AG09319 (cell line): ENCODE measurements at places on chromosomes 5 and 9.

DNA sequence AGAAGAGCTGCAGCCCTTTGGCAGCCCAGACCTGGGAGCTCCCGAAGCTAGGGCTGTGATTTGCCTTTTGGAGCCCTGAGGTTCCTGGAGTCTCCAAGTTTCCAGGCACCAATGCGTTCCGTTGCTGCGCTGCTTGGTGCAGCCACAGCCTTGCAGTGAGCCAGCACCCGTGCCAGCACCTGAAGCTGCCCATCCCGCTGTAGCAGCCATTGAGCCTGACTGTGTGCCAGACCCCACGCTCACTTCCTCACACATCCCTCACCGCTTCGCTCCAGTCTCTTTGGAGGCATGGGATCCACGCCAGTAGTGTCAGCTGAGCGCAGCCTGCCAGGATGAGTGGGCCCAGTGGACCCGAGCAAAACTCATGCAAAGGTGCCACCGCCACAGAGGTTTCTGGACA lies 22.5 kb upstream of the C9orf72 start:
- DNase-seq: no peak

- DNase-seq: no peak
These were observed 28.0 kb upstream of the SLC28A3 start for GRCh38 chr9:84368601-84369000.

DNA sequence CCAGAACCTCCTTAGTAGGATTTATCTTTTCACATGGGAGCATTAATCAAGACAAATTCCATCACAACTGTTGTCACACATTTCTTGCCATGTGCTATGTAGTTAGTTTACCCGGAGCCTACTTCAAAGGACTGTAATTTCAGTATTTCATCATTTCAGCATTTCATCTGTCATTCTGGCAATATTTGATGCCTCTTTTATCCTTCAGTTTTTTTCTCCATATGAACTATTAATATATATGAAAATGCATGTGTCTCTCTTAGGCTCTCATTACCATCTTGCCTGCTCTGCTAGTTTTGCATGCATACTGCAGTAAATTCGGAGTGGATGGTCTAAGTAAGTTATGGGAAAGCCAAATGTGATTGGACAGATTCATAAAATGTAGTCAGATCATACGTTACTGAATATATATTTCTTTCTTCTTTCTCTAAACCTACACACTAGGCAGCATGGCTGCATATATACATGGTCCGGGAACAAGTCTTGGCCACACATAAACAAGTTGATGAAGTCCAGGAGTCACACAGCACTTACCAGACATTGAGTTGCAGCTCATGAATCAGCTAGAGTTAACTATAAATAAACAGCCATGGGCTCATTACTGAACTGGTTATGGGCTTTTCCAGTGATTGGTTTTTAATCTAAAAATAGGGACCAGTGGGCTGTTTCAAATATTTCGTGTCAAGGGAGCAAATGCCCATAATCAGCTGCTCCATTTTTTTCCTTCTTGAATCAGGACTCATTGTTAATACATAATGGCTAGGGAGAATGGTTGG lies 46.6 kb downstream of the SPATA31D1 start:
- DNase-seq: no peak

DNA sequence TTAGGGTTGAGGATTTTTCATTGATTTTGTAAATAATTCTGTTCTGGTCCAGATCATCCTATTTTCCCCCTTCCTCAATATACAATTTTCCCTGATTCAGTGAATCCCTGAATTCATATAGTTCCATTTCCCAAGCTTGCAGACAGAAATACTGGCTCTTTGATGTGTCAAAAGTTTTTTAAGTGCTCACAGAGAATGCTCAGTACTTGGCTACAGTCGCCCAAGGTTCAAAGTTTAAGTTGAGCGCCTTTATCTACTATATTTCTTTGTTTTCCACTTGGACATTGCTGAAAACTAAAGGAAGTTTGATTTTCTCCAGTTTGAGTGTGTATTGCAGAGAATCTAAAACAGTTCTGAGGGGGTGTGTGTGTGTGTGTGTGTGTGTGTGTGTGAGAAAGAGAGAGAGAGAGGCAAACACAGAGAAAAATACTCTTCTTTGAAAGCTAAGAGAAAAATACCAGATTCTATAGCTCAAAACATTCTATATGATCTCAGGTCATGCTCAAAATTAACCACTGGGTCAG lies 136.2 kb upstream of the ACO1 start:
- no peak for DNase-seq

DNA sequence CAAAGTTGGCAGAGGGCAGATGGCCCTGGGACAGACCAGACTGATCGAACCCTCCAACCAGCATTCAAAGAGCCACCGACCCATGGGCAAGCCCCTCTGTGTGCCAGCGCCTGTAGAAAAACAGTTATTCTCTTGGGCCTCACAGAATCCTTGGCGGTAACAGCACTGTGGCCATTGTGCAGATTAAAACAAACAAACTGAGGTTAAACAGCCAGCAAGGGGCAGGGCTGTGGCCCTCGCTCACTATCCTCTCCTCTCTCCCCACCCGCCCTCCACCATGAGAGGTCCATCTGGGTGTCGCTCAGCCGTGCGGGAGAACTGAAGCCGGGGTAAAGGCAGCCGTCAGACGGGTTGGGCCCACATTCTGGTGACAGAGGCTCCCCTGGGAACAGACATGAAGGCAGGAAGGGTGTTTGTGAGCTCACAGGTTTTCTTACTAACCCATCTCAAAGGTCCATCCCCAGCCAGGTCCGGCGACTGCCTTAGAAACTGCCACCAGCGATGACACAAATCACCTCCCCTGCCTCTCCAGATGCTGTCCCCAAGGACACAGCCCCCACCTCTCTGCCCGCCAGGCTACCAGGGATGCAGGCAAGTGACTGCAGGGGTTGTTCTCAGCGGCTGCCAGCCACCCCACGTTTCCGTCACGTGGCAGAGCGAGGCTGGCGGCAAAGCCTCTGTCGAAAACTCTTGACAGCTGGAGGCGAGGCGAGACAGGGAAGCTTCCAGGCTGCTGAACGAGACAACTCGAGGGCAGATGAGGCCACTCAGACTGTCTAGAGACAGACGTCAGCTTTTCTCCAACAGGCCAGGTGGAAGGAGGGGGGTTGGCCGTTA lies 75.8 kb upstream of the SARDH start:
- no peak for DNase-seq

- DNase-seq: no peak
These were observed 58.6 kb downstream of the TMC1 start for GRCh38 chr9:72579880-72580550.

DNA sequence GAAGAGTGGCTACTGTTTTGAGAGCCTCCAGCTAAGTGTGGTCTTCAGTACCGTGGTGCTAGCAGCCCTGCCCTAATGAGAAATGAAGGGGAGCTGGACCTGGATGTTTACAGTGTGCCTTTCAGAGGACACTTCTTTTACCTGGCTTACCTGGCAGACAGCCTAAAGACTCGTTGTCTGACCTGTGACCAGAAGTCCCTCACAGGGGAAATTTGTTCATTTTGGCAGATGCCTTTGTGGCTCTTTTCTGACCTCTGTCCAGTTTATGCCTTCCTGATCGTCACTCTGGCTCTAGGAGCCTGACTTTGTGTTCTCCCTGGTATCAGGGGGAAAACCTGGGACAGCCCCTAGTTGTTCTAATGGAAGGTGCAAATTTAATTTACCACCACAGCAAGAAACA lies 475.1 kb downstream of the DMRTA1 start:
- DNase-seq: no peak

DNA sequence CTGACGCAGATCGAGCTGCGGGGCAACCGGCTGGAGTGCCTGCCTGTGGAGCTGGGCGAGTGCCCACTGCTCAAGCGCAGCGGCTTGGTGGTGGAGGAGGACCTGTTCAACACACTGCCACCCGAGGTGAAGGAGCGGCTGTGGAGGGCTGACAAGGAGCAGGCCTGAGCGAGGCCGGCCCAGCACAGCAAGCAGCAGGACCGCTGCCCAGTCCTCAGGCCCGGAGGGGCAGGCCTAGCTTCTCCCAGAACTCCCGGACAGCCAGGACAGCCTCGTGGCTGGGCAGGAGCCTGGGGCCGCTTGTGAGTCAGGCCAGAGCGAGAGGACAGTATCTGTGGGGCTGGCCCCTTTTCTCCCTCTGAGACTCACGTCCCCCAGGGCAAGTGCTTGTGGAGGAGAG lies 4.6 kb upstream of the PHYHD1 start:
- no peak for DNase-seq

DNA sequence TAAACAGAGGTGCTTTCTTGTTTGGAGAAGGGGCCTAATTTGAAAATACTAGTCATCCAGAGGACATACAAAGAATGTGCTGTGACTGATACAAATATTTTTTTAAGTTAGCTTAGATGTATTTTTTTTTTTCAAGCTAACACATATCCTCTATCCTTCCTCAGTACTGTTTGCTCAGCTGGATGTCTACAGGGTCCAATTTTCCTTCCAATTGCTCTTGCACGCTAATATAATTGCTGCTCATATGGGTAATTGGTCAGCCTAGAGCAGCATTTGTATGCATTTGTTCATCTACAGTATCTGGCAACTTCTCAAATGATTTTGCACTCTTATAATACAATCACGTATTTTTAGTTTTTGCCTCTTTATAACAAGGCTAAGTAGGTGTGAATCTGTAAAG lies 84.7 kb downstream of the ZDHHC21 start:
- DNase-seq: no peak

GRCh38 chr9:17436854-17437253 lies 142.0 kb upstream of the SH3GL2 start:
- no peak for DNase-seq

GRCh38 chr5:176784218-176785165 lies 25.9 kb upstream of the UNC5A start:
- DNase-seq: no peak

- DNase-seq: no peak
These were observed 18.3 kb upstream of the HSDL2 start for GRCh38 chr9:112361601-112362000.

DNA sequence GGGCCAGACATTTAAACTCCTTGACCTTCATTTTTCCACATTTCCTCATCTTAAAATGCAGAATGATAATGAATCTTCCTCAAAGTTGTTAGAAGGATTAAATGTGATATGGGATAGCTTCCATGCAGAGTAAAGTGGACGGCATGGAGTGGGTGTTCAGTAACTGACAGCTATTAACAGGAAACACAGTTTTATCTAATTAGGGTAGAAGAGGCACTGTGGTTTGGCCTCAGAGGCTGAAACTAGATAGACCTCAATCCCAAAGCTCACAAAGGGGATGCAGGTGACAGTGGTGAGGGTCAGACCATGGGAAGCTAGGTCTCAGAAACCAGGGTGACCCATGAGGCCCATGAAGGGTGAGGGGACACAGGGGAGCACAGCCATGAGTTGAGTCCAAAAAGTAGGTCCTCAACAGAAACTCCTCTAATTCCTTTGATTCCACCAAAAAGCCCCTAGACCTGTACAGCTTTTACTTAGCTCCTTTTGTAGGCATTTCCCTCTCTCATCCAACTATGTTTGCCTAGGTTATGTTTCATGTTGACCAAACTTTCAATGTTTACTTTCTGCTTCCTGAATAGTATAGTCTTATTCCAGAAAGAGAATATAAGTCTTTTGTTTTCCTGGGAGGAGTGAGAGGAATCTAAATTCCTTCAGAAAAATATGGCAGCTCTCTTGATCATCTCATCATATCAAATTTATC lies 27.9 kb upstream of the GLDC start:
- no peak for DNase-seq

DNA sequence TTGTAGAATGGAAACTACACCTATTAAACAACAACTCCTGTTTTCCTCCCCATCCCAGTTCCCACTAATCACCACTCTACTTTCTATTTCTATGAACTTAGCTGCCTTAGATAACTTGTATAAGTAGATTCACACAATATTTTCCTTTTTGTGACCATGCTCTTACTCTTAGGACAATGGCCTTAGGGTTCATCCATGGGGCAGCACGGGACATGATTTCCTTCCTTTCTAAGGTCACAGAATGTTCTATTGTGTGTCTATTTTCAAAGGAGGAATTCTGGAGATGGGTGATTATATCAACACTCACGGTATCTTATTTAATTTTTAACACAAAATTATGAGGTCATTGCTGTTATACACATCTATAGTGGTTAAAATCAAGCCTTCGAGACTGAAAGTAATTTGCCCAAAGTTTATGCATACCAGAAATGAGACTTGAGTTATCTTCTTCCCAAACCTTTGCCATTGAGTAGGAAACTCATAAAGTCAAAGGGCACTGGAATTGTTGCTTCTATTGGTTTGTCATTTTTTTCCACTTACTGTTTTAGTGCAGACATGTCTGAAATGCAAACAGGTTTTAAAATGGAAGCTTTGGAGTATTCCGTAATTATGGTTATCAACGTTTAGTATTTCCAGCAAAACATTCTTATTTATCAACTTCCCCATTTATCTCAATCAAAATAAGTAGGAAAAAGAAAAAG lies 23.6 kb downstream of the CTSL start:
- DNase-seq: no peak

- no peak for DNase-seq
These were observed 187.4 kb upstream of the ELL2 start for GRCh38 chr5:96149021-96149420.

- no peak for DNase-seq
These were observed 450.8 kb upstream of the TLE4 start for GRCh38 chr9:79120941-79121340.

GRCh38 chr5:38799556-38800377 lies 46.0 kb upstream of the OSMR start:
- no peak for DNase-seq

GRCh38 chr9:96484521-96484931 lies 34.6 kb downstream of the HABP4 start:
- no peak for DNase-seq

- DNase-seq: no peak
These were observed at the start of gene QRFP for GRCh38 chr9:130896233-130897014. Gene QRFP (minus strand): TSS chr9:130896812. CDS start chr9:130893838, 2,974 bp downstream.

- DNase-seq: no peak
These were observed 808.9 kb downstream of the CDH12 start for GRCh38 chr5:22044229-22044628.

- DNase-seq: no peak
These were observed 1.1 kb upstream of the EPB41L4A start for GRCh38 chr5:112419986-112420864.

DNA sequence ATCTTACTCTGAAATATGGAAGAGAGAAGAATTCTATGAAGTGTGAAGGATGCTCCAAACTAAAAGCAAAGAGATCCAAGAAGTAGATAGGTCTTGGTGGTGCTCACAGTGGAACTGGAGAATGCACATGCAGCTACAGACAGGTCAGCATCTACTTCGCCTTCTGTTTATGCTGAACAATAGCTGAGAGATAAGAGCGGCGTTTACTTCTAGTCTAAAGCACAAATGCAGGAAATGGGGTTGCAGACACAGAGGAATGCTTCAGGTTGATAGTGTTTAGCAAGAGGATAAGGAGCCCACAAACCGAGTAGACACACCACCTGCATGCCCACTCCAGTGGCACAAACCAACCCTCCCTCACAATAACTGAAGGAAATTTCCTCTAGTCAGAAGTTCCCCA lies 180.0 kb upstream of the RGMB start:
- no peak for DNase-seq

GRCh38 chr5:148507648-148508047 lies 123.9 kb downstream of the FBXO38 start:
- DNase-seq: no peak

- no peak for DNase-seq
These were observed 74.5 kb downstream of the MRPS27 start for GRCh38 chr5:72245546-72245945.

GRCh38 chr9:99693888-99694287 lies 127.8 kb upstream of the NR4A3 start:
- DNase-seq: no peak

- no peak for DNase-seq
These were observed 45.7 kb upstream of the PANK3 start for GRCh38 chr5:168624850-168625364.

GRCh38 chr9:99778836-99779235 lies 42.8 kb upstream of the NR4A3 start:
- DNase-seq: no peak
